ENCODE measurements at places on chromosomes 4 and X.

- DNase-seq: no peak
Observed at GRCh38 chr4:71635139-71635748, 148.6 kb downstream of the GC start.

GRCh38 chrX:70433848-70434351 lies 10.7 kb upstream of the DLG3 start:
- DNase-seq: peak; percentile 67

DNA sequence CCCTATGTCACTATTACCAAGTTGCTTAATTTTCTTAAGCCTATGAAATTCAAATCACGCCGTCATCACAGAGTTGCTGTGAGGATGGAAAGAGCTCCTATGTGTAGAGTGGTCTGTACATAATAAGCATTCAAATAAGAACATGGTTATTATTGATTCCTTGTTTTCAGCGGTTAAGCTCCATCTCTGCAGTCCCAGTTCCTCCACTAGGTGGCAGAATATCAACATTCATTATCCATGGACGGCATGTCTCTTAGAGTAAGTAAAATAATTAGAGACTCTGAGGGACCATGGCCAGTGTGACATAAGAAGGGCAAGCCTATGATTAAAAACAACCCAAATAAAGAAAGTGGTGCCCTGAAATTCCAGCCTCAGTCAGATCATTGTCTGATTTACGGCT lies 132.5 kb upstream of the NHS start:
- no peak for DNase-seq

DNA sequence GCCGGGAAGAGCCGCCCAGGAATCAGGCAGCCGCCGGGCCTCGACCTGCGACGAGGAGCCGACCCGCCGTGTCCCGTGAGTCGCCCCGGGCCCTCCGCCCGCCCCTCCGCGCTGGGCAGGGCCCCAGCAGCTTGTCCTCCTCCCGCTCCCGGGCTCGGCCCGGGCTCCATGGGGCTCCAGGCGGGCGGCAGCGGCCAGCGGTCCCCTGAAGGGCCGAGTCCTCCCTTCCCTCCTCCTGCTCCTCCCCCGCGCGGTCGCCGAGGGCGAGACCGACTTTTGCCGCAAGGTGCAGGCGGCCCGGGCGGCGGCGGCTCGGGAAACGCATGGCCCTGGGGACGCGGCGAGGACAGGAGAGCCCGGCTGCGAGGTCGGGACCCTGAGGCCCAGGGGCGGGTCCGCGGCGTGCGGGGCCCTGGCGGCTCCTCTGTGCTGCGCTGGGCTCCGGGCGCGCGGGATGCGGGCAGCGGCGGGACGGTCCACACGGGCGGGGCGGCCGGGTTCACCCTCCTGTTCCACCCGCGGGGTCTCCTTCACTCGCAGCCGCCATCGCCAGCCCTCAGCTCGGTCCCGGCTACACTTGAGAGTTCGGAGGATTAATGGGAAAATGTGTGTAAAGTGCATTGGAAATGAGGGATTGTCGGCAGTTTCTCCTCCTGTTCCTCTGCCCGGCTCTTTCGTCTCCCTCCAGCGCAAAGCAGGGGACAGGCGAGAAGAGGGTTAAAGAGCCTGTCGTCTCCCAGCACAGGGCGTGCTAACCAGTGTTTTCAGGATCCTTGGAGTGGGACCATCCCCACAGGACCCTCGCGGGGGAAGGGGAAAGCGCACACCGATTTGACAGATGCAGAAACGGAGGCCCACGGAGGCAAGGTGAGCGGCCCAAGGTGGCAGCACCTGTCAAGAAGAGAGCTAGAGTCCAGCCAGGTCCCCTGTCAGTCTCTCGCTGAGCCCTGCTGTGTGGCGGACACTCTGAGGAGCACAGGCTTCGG lies 16.6 kb upstream of the ZNF718 start:
- no peak for DNase-seq

- DNase-seq: no peak
Observed at GRCh38 chr4:154230091-154230490, 261.5 kb downstream of the DCHS2 start.

GRCh38 chrX:96002431-96002830 lies 682.2 kb upstream of the DIAPH2 start:
- no peak for DNase-seq

- DNase-seq: no peak
Observed at GRCh38 chr4:2574863-2575262, 38.4 kb downstream of the FAM193A start.

DNA sequence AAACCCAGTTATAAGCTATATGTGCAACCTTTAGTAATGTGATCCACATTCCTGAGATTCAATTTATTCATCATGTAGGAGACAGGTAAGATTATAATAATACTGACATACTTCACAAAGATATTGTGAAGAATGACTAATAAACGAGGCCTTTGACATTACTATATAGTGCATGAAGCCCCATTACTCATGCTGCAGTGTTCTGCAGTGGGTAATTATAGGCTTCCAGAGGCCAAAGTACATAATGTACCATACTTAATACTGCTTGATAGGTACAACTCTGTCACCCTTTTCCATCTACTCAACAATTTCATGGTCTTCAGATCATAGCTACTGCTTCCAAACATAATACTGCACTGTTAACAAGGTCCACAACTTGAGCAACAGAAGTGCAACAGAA lies 68.9 kb downstream of the COL25A1 start:
- no peak for DNase-seq

- DNase-seq: no peak
Observed at GRCh38 chrX:17596546-17597205, 140.6 kb upstream of the SCML1 start.

DNA sequence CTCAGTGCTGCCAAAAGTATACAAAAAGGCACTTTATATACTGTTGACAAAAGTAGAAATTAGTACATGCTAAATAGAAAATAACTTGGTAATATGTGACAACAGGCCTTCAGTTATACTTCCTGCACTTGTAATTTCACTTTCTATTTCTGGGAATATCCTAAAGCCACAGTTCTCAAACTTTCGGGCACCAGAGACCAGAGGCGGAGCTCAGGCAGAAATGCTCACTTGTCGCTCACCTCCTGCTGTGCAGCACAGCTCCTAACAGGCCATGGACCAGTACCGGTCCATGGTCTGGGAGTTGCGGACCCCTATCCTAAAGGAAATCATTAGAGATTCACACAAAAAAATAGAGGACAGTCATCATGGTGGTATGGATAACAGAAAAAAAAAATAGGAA lies 25.7 kb downstream of the ACSL4 start:
- no peak for DNase-seq

- DNase-seq: peak; percentile 64
Observed at GRCh38 chr4:38131371-38132091, 171.3 kb downstream of the PTTG2 start.

GRCh38 chr4:91471280-91471679 lies 832.5 kb upstream of the GRID2 start:
- DNase-seq: no peak

DNA sequence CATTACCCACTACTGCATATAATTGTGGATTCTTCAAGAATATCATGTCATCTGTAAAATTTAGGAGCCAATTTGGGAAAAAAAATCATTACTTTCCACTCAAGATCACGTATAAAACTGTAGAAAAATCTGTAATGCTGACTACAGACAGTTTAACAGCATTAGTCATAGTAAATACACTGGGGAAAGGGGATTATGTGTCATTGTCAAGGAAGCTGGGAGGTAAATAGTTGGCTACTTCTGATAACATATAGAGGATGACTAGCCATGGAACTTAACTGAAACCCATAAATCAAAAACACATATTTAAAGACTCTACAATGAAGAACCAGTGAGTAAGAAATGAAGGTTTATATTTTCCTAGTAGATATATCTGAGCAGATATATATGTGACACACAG lies 1666.4 kb upstream of the IGFBP7 start:
- no peak for DNase-seq

DNA sequence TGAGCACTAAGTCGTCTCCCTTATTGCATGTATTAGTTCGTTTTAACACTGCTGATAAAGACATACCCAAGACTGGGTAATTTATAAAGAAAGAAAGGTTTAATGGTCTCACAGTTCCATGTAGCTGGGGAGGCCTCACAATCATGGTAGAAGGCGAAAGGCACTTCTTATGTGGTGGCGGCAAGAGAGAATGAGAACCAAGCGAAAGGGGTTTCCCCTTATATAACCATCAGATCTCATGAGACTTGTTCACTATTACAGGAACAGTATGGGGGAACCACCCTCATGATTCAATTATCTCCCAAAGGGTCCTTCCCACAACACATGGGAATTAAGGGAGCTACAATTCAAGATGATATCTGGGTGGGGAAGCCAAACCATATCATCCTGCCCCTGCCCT lies 85.1 kb downstream of the LINC00632 start:
- no peak for DNase-seq

- DNase-seq: no peak
Observed at GRCh38 chr4:101229116-101229515, 118.2 kb downstream of the PPP3CA start.

- DNase-seq: no peak
Observed at GRCh38 chr4:108833046-108833445, 70.2 kb upstream of the ETNPPL start.

DNA sequence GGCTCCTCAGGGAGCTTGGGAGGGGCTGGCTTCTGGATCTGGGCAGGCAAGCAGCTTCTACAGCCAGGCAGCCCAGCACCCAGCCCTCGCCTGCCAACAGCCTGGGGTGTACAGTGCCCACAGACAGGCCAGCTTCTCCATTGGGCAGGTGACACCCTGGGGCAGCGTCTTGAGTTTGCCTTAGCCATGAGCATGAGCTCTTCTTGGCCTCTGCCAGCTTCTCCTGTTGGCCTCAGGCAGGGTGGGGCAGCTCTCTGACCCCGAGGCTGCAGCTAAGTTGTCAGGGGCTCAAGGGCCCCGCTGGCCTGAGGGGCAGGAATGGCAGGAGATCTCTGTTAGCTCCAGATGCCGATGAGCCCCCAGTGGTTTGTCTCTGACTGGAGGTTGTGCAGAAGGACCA lies 7.8 kb upstream of the CNGA2 start:
- no peak for DNase-seq

- no peak for DNase-seq
Observed at GRCh38 chrX:130025256-130025655, 42.8 kb downstream of the BCORL1 start.

DNA sequence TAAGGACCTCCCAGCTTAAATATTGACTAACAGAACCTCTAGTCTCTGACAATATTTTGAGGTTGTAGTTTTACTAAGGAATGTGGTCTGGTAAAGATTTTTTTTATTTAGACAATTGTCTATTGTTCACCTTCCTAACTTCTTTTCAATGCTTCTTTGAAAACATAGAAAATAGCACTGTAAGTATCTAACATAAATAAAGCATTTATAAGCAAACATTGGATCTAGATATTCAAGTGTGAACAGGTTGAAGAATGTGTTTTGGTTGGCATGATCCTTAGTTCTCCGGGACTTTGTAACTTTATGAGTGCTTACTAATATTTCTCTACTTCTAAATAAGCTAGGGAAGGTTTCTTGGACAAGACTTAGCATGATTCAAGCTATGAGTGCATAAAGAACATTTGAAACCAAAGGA lies 285.4 kb upstream of the ARSJ start:
- DNase-seq: no peak

Measured in T-cell (primary cell).